Activated CD8-positive, alpha-beta memory T cell treated with anti-CD3 and anti-CD28 coated beads, Interleukin-2, amount 10 ng/mL, durations not matched to agents 7 days and 5 days (primary cell): ENCODE measurements at places on chromosomes 13 and 19. TPM values are rescaled to one million over a fixed set of nuclear protein-coding genes. Genes with fewer than 3 reads are reported as not detected.
A peak's percentile ranks its signal among the peaks of the same experiment; 100 is the strongest.

DNA sequence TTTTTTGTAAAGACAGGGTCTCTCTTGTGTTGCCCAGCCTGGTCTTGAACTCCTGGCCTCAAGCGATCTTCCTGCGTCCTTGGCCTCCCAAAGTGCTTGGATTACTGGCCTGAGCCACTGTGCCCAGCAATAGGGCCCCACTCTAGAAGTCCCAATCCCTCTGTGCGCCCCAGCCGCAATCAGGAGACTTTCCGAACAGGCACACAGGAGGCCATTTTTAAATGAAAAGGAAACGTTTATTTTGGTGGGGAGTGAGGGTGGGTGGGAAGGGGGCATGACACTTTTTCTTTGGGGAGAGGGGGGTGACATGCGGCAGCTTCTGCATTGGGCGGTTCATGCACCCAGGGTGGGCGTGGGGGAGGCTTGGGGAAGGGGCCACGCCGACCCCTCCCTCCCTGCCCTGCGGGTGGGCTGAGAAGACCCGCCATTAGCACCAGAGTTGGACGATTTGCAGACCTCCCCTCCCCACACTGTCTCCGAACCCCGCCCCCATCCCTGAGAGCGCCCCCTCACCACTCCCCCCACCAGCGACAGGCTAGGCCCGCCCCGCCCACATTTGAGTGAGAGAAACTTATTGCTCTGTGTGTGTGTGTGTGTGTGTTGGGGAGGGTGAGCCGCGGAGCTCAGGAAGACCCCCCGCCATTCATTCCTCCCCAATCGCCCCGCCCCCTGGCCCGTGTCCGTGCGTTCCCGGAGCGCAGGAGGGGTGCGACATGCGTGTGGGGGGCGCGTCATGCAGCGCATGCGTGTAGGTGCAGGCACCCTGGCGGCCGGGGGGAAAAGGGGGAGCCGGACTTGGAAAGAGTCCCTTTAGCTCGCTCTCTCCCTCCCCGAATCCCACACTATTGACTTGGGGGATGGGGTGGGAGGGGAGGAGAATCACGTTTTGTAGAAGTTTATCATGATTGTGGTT is 17.2 kb downstream of the KCNC3 start:
- no peak for DNase-seq

SLC15A1 gene
- total RNA-seq: not detected

GRCh38 chr19:9406798-9407352 is 28.5 kb downstream of the ZNF266 start:
- peak; percentile 63 for DNase-seq

- no peak for DNase-seq
Observed at GRCh38 chr13:113625965-113626721, 31.9 kb downstream of the ATP4B start.

GRCh38 chr13:19597523-19597922 is 35.9 kb upstream of the MPHOSPH8 start:
- no peak for DNase-seq

OSCAR gene
- total RNA-seq: 0.47 TPM

- DNase-seq: no peak
Observed at GRCh38 chr13:38763446-38764381, 76.8 kb downstream of the FREM2 start.
